ENCODE measurements at places on chromosomes 4 and X. TPM values are rescaled to one million over a fixed set of nuclear protein-coding genes. Genes with fewer than 3 reads are reported as not detected.

- no peak for DNase-seq
These were observed 6.5 kb downstream of the BBS7 start for GRCh38 chr4:121863799-121864198.

DNA sequence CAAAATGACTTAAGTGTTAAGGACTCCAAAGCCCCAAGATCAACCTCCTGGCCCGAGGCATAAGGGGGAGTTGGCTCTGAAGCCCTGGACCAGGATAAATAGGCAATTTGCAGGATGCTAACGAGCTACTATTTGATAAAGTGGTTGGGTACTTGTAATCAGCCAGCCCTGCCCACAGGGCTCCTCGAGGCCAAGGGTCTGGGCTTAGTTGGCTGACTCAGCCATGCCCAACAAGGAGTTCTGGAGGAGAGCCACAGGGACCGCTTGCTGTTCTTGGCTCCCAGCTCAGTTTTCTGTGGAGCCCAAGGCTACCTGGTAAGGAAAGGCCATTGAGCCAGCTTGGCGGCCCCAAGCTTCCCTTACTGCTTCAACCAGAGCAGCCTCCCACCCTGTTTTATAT, 7.8 kb downstream of the HMGB3 start:
- no peak for DNase-seq

DNA sequence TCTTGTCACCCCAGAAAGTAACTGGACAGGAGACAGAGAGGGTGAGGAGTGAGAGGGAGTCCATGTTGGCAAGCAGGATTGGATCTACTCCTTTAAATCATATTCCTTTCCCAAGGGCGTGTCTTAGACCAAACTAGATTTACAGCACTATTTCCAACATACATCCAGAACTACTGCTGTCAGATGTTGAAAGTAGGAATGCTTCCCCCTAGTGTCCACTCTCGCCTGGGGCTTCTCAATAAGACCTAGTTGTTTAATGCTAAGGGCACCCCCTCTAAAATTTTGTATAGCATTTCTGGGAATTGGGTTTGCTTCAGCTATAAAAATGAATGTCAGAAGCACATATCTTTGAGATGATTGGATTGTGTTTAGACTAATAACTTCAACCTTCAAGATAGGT, 13.3 kb downstream of the OFD1 start:
- no peak for DNase-seq

- DNase-seq = no peak
These were observed 40.1 kb upstream of the SETD7 start for GRCh38 chr4:139596034-139596683.

The PRAF2 gene
- total RNA-seq = 19.1 TPM

- no peak for DNase-seq
These were observed 30.2 kb upstream of the SEPSECS start for GRCh38 chr4:25190407-25190806.

- no peak for DNase-seq
These were observed 45.7 kb downstream of the TRIM61 start for GRCh38 chr4:164931551-164932324.

GRCh38 chr4:160386846-160387245, 1284.0 kb downstream of the RAPGEF2 start:
- no peak for DNase-seq

DNA sequence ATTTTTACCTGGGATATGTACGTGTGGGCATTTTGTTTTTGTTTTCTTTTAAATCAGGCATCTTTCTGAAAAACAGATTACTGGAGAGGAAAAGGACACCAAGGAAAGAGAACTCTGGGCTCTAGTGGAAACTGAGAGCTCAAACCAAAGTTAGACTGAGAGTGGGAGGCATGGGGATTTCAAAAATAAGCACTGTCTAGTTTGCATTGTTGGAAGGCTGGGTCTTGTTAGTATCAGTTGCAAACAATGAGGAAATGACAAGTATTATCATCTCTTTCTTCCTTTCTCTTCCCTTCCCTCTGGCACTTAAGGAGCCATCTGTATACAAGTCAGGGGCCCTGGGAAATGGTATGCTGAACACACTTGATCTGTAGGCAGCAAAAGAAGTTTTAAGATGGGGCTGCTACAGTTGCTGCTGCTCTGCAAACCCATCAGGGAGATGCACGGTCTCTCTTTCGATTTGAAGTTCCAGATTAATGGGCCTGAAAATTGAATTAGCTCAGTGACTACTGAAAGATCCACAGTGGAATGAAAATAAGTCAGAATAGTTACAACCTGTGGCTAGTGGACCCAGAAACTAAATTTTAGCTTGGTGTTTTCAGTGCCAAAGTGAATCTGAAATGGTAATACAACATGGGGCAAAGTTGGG, 48.0 kb upstream of the GRXCR1 start:
- DNase-seq = no peak

The BMP3 gene
- total RNA-seq = not detected

The ZNF157 gene
- total RNA-seq = 0.60 TPM

DNA sequence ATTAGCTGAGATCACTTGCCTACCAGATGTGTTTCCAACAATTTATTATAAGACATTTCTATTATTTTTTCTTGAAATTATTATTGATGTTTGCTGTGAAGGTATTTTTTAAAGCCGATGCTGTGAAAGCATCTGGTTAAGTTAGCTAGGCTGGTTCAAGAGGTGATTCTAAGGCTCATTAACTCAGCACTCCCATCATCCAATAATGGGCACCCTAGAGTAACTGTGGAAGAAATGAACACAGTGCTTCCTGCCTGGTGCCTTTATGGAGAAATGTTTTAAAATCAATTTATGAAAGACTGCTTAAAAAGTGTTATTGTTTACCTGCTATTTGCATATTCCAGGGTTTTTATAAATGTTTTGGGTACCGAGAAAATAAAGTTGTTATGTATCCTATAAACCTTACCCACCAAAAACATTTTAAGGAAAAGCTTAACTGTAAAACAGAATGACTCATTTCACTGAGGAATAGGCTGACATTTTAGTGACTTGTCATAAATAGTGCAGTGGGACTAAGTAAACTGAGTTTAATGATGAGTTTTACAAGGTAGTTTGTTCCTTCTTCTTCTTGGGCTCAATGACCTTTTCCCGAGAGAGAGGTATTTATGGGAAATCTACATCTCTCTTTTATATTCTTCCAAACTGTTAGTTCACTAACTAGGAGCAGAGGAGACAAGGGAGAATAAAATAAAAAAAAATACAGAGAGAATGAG, 310.0 kb upstream of the AADAT start:
- no peak for DNase-seq

All from activated T-cell treated with anti-CD3 and anti-CD28 coated beads, Interleukin-2, amount 50 U/mL, for 72 hours (primary cell).